ENCODE measurements at places on chromosomes 12 and 14. TPM values are rescaled to one million over a fixed set of nuclear protein-coding genes. Genes with fewer than 3 reads are reported as not detected.

The ERBB3 gene
- total RNA-seq = 145 TPM

The ERP27 gene
- 33.4 TPM for total RNA-seq

The DHRS4 gene
- total RNA-seq = 24.1 TPM

The BDKRB1 gene
- total RNA-seq = not detected

Measured in PC-9 (cell line).